ENCODE measurements at places on chromosomes 5 and 9.
A peak's percentile ranks its signal among the peaks of the same experiment; 100 is the strongest.

GRCh38 chr9:14081745-14082144, 232.2 kb downstream of the NFIB start:
- no peak for DNase-seq

DNA sequence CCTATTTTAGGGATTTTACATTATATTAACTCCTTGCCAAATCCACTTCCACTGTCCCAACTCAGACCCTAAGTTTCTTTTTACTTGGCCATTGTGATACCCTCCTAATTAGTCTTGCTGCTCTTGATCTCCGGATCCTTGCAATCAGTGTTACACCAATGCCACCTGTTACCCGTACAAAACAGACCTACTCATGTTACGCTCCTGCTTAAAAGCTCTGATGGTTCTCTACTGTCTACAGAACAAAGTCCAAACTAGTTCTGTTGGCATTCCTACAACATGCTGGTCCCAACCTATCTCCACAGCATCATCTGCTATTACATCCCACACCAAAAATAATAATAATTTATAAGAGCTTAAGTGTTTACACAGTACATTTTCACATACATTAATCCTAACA, 9.8 kb downstream of the ECPAS start:
- DNase-seq, result no peak

GRCh38 chr5:17282283-17283120, 65.1 kb downstream of the BASP1 start:
- peak; percentile 27 for DNase-seq

DNA sequence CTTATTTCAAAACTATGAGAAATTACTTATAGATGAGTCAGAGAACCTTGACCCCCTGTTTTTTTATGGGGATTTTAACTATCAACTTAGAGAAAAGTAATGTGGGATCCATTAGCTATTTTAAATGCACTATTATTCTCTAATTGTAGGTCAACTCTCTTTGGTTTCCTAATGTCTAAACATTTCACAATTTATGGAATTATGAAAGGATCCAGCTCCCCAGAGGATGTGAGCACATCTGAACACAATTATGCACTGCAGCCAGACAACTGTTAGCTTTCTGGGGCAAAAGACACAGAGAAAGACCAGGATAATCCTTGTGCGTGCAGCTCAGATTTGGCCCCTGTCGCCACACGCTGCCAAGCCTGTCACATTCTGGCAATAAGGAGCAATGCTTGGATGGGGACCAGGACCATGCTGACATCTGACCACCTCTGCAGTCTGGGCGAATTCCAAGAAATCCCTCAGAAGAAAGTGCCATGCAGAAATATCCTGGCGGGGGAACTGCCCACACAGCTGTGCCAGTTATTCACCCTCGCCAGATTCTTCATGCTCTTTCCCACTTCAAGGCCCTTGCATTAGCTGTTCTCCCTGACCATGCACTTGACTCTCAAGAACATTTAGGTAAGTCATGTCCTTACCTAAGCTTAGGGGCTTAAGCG, 22.2 kb upstream of the CMBL start:
- DNase-seq, result no peak

GRCh38 chr9:128275198-128276007, at the start of gene GOLGA2:
GOLGA2 (minus strand) TSS chr9:128276007; CDS start chr9:128275976, 31 bp downstream.
- no peak for DNase-seq

DNA sequence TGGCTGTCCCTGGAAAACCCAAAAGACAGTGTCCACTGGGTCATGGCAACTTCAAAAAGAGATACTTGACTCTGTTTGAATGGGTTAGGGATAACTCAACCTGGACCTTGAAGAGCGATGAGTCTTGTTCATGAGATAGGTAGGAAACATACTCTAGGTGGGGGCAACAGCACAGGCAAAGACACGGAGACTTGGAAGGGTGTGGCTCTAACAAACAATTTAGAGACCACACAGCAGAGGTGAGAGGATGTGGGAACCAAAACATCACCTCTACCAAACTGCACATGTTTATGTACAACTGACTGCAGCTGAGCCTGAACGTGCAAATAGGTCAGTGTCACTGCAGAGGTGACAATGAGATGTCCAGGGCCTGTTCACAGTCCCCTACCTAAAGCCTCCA, 247.7 kb upstream of the ADRA1B start:
- DNase-seq, result no peak

GRCh38 chr5:1105350-1106265, 6.3 kb downstream of the SLC12A7 start:
- peak; percentile 29 for DNase-seq

- DNase-seq, result no peak
Measured at GRCh38 chr5:99272576-99272975, 343.8 kb upstream of the CHD1 start.

GRCh38 chr5:135578685-135579341, at the start of gene CXCL14:
CXCL14 (minus strand) TSS chr5:135578991; CDS start chr5:135578778, 213 bp downstream.
- peak; percentile 51 for DNase-seq

DNA sequence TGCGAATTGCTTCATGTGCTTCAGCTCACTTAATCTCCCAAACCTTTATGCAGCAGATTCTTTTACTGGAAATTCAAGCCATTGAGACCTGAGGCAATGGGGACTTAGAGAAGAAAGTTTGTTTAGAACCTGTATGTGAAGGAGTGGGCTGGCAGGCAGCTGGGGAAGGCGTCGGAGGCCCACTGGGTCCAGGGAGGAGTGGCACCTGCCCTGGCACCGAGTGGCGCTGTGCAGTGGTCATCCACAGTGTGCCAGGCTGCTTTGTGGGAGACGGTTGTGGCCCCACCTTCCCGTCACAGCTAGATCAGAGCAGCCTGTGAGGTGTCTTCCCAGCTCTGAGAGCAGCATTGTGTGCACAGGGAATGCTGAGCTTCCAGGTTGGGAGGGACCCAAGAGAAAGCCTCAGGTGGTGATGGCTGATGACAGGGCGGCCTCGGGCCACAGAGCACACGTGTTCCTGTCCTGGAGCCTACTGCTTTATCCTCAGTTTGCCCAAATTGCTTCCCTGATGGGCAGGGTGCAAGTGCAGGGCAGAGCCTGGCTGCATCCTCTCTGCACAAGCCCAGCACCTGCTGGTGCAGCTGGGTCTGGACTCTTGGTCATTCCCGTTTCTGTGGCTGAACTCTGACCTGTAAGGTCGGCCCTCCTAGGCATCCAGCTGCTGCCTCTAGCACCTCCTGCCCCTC, 175.2 kb downstream of the CACNA1B start:
- no peak for DNase-seq

DNA sequence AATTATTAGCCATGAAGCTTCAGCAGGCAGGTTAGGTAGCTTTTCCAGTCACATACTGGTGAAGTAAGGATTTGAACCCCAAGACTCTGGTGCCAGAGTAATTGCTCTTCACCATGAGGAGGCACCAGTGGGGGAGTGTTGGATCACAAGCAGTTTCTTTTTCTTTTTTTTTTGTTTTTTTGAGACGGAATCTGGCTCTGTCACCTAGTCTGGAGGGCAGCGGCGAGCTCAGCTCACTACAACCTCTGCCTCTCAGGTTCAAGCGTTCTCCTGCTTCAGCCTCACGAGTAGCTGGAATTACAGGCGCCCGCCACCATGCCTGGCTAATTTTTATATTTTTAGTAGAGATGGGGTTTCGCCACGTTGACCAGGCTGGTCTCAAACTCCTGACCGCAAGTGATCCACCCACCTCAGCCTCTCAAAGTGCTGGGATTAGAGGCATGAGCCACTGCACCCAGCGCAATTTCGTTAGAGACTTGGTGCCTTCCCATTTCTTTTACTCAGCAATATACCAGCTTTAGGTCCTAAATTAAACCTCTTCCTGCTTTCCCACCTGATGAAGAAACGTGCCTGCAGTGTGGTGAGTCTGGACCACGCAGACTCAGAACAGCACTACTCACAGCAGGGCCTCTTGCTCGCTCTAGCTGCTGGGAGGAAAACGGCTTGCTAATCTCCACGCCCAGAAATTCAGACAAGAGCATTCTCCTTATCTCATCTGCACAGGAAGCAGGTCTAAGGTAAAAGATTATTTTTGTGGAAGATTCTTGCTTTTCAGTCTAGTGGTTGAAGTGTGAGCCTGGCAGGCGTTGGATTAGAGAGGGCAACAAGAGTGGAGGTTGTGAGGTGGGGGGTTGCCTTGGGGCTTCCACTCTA, at the start of gene S100Z:
Gene S100Z (plus strand): TSS at position 596 of the 873 bp plus-strand sequence. CDS start 25,346 bp downstream, outside the sequence.
- DNase-seq, result peak; percentile 44

GRCh38 chr5:143086908-143087637, 316.4 kb downstream of the NR3C1 start:
- DNase-seq, result no peak
